ENCODE measurements at places on chromosomes 3 and 15. TPM values are rescaled to one million over a fixed set of nuclear protein-coding genes. Genes with fewer than 3 reads are reported as not detected.

The ITIH1 gene
- not detected for total RNA-seq

The ZPLD1 gene
- total RNA-seq = 0.07 TPM

The IL1RAP gene
- total RNA-seq = 3.9 TPM

The MRPS11 gene
- total RNA-seq = 65.5 TPM

The ISLR2 gene
- 1.6 TPM for total RNA-seq
